ENCODE measurements at places on chromosomes 4 and X.

- no peak for DNase-seq
These were observed 27.8 kb upstream of the PSAPL1 start for GRCh38 chr4:7462509-7462971.

GRCh38 chr4:28269426-28269825 is 1408.8 kb downstream of the STIM2 start:
- no peak for DNase-seq

GRCh38 chrX:32280921-32281320 is 930.4 kb downstream of the DMD start:
- no peak for DNase-seq

DNA sequence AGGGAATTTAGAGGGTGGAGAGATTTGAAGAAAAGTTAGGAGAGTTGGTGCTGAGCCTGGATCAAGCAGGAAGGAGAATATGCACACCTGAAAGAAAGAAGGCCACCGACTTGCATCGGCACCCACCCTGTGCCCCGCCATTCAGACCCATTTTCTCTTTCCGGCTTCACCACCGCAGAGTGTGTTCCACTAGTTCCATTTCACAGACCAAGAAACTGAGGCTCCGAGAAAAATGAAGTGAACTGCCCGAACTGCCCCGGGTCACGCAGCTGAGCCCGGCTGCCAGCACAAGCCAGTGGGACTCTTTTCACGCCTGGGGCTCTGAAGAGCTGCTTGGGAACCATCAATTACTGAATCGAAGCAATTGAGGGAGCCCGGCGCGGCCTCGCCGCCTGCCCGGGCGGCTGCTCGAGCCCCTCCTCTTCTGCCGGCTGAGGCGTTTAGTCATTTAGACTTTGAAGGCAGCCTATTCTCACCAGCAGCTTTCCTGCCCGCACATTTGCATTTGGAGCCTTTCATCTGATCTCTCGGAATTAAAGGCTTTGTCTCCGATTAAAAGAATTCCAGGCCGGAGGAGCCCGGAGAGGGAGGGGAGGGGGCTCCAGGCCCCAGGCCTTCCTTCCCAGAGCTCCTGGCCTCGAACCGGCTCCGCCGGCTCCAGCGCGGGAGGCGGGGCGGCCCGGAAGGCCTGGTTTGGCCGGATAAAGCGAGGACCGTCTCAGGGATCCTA is 140.2 kb upstream of the PJA1 start:
- no peak for DNase-seq

- DNase-seq, result no peak
These were observed 56.5 kb downstream of the SORBS2 start for GRCh38 chr4:185755451-185755850.

GRCh38 chrX:124211312-124211942 is 121.0 kb upstream of the TEX13D start:
- peak; percentile 68 for DNase-seq

- no peak for DNase-seq
These were observed 18.1 kb upstream of the TRIM2 start for GRCh38 chr4:153186046-153186728.

DNA sequence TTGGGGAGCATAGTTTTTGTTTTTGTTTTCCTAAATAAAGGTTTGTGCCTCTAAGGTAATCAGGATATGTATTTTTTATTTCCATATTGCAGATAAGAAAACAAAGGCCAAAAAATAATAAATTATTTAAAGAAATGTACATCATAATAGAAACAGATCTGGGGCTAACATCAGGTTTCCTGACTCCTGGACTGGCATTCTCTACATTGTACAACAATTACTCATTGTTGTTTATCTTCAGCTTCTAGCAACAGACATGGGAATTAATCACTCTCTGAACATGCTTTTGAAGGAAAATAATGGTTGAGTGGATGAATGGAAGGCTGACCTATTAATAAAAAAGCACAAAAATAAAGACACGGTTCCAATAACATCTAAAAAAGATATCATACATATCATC is 146.2 kb downstream of the KCNIP4 start:
- no peak for DNase-seq

DNA sequence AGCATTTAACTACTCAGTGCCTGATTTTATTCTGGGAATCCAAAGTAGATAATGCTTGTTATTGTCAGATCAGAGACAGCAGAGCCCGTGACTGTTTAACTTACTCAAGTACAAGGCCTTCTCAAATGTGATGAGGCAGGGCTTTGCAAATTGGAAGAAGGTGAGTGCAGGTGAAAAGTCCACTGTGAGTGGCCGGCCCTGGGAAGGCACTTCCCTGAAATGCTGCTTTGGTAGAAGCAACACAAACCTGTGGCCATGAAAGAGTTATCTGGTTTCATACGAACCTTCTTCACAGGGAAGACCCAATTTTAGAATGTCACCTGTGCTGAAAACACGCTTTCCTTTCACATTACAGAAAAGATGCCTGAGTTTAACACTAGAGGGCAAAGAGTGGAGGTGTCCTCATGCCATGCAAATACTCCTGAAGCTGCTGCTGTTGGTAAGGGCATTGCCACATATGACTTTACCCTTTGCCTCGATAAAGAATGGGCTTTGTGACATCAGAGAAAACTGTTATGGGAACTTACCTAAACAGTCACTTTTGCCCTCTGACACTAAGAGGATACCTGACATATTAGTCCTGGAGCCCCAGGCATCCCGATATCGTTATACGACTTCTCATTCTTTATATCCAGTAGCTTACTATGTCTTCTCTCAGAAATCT is 8.0 kb downstream of the PPARGC1A start:
- no peak for DNase-seq

GRCh38 chr4:79402332-79402851 is 5.6 kb downstream of the GK2 start:
- no peak for DNase-seq

GRCh38 chr4:98601708-98602107 is 56.7 kb downstream of the TSPAN5 start:
- peak; percentile 24 for DNase-seq

DNA sequence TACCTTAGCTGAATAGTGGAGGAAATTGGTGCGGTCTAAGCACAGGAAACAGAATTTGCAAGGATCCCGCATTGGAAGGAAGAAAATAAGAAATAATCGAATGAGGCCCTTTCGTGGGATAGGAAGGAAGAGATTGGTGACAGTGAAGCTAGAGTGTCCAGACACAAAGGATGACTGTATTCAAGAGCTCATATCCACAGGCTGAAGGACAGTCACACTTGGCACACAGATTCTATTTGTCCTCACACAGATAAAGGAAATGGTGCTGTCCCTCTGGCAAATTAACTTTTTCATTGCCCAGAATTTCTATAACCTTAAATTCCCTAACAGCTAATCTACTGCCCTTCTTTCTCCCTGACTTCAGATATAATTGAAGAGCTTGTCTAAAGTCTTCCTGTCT is 2188.9 kb upstream of the TENM3 start:
- no peak for DNase-seq

DNA sequence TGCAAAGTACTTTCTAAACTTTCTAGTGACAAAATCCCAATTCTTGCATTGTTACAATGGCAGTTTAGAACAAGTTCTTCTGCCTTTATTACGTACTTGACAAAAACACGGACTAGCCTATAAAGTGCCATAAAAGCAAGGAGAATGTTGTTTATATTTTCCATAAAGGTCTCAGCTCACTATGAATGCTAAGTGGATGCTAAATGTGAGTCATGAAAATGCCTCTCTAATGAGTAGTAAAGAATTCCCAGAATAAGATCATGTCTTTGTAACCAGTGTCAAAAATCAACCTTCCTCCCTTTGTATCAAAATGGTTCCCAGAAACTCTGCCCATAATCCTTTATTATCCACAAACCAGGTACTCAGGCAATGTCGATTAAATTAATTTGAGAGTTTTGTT is 539.8 kb upstream of the SLIT2 start:
- DNase-seq, result no peak

DNA sequence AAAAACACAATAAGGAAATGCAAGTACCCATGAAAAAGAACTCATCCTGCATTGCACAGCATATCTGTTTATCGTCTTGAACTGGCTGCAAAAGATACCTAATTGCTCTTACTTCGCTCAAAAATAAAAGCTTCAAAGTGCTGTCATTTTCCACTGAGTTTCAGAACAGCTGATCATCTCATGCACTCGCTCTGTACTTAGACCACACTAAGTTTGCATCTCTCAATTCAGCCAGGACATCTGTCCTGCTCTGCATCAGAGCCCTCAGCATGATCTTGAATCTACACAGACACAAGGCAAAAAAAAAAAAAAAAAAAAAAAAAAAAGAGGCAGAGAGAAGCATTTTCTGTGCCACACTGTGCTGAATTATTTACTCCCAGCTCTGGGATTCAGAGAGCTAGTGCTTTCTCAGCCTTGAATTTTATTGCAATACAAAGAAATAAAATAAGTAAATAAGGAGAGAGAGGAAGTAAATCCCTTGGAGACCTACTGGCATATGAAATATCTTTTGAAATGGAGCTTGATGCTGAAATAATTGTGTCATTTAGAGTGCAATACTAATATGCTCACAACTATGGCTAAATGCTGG is 81.3 kb downstream of the PPP1R2C start:
- no peak for DNase-seq

- DNase-seq, result no peak
These were observed 5.6 kb downstream of the AMOT start for GRCh38 chrX:112835019-112835418.

DNA sequence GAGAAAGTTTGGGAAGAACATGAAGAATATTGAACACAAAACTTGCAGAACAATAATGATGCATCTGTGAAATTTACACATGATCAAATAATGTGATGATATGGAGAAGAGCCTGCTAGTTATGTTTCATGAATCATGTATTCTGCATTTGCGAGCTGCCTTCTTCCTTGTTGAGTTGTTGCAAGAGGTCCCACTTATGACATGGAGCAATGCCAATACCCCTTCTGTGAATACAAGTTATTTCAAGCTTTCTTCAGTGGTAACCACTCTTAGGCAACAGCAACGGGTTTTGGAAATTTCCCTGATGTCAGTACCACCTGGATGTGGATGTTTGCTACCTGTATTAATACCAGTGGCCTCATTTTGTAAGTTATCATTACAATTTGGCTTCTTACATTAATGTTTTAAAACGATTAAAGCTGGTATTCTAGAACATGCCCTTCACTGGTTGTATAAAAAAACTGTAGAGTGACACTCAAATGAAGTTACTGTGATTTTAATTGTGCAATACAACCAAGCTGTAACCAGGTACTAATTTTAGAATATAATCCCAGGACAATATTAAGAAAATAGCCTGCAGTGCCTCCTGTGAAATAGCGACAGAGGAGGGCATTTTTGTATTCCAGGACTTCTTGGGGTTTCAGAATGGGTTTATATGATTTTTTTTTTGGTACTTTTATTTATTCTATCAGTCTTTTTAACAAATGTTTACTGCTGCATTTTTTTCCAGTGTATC is 25.3 kb downstream of the IQCM start:
- no peak for DNase-seq

GRCh38 chr4:185518069-185518468 is 17.2 kb downstream of the PDLIM3 start:
- no peak for DNase-seq

- DNase-seq, result no peak
These were observed 151.5 kb downstream of the AFAP1 start for GRCh38 chr4:7788193-7788592.

DNA sequence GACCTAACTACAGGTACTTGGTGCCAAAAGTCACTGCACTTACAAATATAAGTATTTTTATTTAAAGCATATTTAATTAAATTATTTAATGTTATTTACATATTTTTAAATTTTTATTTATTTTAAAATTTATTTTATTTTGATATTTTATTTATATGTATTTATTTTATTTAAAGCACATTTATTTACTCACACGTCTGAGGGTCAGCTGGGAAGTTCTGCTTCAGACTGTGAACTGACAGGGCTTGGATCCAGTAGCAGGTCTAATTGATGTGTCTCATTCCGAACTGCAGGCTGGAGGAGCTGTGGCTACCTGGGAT is 392.5 kb downstream of the GBA3 start:
- no peak for DNase-seq

DNA sequence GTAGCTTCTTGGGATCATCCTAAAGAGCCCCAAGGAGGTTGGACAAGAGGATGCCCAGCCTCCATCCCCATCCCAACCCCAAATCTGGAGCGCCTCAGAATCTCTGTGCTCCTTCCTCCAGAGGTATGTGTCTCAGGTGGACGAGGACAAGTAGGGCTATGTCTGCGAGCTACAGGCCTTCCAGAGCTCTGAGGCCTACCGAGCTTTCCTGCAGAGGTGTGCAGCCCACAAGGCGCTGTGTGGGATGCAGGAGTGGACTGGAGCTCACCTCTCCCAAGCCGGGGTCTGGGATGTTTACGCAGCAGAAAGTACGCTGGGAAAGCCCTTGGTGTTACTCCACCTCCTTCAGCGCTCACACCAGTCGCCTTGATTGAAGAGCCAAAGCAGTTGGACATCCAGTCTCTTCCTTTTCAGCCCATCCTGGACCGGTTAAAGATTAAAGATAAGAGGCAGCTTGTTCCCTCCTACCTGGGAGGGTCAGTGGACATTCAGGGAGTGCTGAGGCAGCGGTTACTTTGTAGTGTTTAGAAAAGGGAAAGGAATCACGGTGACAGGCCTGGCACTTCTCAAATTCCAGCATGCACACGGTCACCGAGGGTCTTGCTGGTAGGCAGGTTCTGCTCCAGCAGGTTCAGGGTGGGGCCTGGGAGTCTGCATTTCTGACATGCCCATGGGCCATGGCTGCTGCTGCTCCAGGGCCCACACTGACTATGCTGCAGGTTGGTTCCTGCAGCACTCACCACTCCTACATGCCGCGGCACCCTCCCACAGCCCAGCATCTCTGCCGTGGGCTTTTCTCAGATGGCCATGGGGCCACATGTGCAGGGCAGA is 29.5 kb upstream of the JAKMIP1 start:
- no peak for DNase-seq

Measured in CD4-positive, alpha-beta T cell treated with Interleukin-21 for 1 hour (primary cell).